ENCODE measurements at places on chromosomes 4 and X. TPM values are rescaled to one million over a fixed set of nuclear protein-coding genes. Genes with fewer than 3 reads are reported as not detected.

- H3K27me3 ChIP-seq: no peaks in the 10 kb centered on the region
- H3K4me3 ChIP-seq: no peak overlapping the region
- H3K27ac ChIP-seq: no peak overlapping the region
- H3K4me1 ChIP-seq: peaks cover 2% of the 10 kb centered on the region
Measured at GRCh38 chr4:48315728-48316630, 25.4 kb upstream of the SLAIN2 start.

DNA sequence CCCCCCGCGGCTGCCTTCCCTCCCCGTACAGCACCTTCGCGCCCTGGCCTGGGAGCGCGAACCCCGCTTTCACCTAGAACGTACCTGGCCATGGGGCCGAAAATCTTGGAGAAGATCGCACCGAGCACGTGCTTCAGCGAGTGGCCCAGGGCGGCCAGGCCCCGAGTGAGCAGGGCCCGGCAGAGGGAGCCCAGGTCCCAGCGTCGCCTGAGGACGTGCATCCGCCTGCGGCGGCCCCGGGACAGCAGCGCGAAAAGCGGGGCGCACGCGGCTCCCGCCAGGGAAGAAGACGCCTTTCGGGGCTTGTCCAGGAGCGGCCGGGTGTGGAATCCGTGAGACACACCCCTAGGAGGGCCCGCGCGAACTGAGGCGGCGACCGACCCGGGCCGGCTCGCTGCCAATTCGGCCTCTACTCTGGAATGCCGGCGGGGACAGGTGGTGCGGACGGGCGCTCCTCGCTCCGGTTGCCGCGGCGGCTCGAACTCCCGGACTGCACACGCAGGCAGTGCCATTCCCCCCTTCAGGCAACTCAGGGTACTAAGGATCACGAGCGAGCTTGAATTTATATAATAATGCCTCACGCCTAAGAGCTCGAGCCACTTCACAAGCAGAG, at the start of gene HS6ST2:
Gene HS6ST2, minus strand, starts transcription at position 539 of the 613 bp plus-strand sequence.
- no peak for DNase-seq
- H3K27ac ChIP-seq: no peak within 1 kb of the TSS

DNA sequence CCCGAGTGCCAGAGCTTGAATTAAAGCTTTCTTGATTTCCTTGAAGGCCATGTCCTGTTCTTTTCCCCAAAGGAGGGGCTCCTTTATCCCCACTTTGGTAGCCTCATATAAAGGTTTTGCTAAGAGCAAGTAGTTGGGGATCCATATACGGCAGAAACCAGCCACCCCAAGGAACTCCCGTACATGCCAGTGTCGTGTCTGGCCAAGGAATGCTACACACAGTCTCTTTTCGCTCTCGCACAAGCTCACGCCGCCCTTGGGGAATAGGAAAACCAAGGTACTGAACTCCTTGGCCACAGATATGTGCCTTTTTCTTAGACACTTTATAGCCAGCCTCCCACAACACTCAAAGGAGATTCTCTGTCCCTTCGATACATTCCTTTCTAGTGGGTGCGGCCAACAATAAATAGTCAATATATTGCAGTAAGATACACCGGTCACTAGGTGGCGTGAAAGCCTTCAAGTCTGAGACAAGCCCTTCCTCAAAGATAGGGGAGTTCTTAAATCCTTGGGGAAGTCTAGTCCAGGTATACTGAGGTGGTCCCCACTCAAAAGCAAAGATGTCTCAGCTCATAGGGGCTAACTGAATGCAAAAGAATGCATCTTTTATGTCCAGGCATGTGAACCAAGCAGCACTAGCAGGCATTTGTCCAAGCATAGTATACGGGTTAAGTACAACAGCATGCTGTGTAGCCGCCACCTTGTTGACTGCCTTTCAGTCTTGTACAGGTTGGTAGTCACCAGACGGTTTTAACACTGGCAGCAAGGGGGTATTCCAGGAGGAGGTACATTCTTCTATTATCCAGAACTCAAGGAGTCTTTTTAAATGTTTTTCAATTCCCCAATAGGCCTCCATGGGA, 57.8 kb upstream of the XAGE1B start:
- no peak overlapping the region for H3K4me3 ChIP-seq
- H3K4me1 ChIP-seq: peaks cover 2% of the 10 kb centered on the region
- H3K36me3 ChIP-seq: no peaks in the 10 kb centered on the region
- DNase-seq: no peak

DNA sequence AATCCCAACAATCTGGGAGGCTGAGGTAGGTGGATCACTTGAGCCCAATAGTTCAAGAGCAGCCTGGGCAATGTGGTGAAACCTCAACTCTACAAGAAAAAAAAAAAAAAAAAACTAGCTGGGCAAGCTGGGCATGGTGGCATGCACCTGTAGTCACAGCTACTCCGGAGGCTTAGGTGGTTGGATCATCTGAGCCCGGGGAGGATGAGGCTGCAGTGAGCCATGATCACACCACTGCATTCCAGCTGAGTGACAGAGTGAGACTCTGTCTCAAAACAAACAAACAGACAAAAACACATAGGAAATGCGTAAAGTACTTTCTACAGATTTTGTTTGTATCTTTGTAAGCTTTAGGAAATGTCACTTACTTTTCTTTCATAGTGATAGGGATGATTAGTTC, 307.2 kb upstream of the NR3C2 start:
- no peak overlapping the region for H3K4me3 ChIP-seq
- no peaks in the 10 kb centered on the region for H3K27me3 ChIP-seq
- no peak overlapping the region for H3K27ac ChIP-seq
- no peak for DNase-seq
- no peaks in the 10 kb centered on the region for H3K4me1 ChIP-seq

- no peaks in the 10 kb centered on the region for H3K4me1 ChIP-seq
- no peak overlapping the region for H3K27ac ChIP-seq
- H3K27me3 ChIP-seq: no peaks in the 10 kb centered on the region
Measured at GRCh38 chrX:17824980-17825379, 36.1 kb downstream of the RAI2 start.

UGT2A3 gene
- not detected for total RNA-seq
